Fibroblast of lung (primary cell): ENCODE measurements at places on chromosomes 7 and 10. TPM values are rescaled to one million over a fixed set of nuclear protein-coding genes. Genes with fewer than 3 reads are reported as not detected.
A peak's percentile ranks its signal among the peaks of the same experiment; 100 is the strongest.

Gene SLC26A5
- total RNA-seq, result not detected in 2 replicates

Gene OR13A1
- not detected in 2 replicates for total RNA-seq

Gene CRHR2
- total RNA-seq, result not detected in 2 replicates

Gene CFAP46
- 0.26 and 0.66 TPM in 2 replicates for total RNA-seq

Gene MCM10
- total RNA-seq, result 0.51 and 0.83 TPM in 2 replicates

Gene GET4
- 21.6 and 23.1 TPM in 2 replicates for total RNA-seq

Gene CDHR1
- not detected in 2 replicates for total RNA-seq

Gene SPDYE8
- not detected in 2 replicates for total RNA-seq

Gene LRRC17
- total RNA-seq, result 12.6 and 30.8 TPM in 2 replicates

Gene AEBP1
- 116 and 133 TPM in 2 replicates for total RNA-seq

- no peaks in the 10 kb centered on the region for H3K4me1 ChIP-seq
- no peak overlapping the region for H3K27ac ChIP-seq
- no peak overlapping the region for H3K4me3 ChIP-seq
- H3K27me3 ChIP-seq, result no peaks in the 10 kb centered on the region
- DNase-seq, result no peak
These were observed 170.7 kb downstream of the GATA3 start for GRCh38 chr10:8225187-8225586.

- DNase-seq, result peak; percentile 80
- no peaks in the 10 kb centered on the region for H3K27me3 ChIP-seq
- no peak overlapping the region for H3K27ac ChIP-seq
- no peaks in the 10 kb centered on the region for H3K36me3 ChIP-seq
- H3K4me3 ChIP-seq, result no peak overlapping the region
These were observed 9.6 kb upstream of the KIF5B start for GRCh38 chr10:32065856-32066255.

GRCh38 chr10:4494551-4494950 is 331.5 kb upstream of the AKR1E2 start:
- no peaks in the 10 kb centered on the region for H3K27me3 ChIP-seq
- H3K27ac ChIP-seq, result no peak overlapping the region
- DNase-seq, result no peak
- no peaks in the 10 kb centered on the region for H3K36me3 ChIP-seq
- peaks cover 10% of the 10 kb centered on the region for H3K4me1 ChIP-seq
- H3K4me3 ChIP-seq, result no peak overlapping the region

DNA sequence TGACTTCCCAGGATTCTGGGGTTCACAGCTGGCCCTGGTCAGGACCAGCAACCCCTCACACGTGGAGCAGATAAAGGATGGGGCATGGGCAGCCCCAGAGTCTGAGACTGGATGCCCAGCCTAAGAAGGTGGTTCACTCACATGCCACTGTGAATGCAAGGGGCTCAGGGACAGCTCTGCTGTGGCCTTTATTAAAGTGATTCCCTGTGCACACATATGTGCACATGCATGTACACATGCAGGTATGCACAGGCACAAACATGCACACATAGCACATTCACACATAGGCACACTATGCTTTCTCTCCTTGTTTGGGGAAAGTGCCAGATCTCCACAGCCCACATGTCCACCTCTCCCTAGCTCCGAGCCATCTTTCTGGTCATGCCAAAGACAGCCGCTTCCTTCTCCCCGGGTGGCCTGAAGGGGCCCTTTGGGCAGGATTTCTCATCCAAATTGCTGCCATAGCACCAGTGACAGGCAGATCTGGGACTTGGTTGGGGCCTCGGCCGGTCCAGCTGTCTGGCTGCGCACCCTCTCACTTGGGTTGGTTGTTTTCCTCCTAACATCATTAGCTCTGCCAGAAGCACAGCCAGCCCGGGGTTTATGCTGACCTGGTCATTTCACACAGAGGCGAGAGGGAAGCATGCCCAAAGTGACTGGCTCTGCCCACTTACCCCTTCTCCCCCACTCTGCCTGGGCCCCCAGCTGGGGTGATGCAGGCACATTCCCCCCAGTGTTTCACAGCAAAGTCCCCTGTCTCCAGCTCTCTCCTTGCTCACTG is 1.4 kb downstream of the GCK start:
- DNase-seq, result no peak
- no peak overlapping the region for H3K27ac ChIP-seq
- H3K4me3 ChIP-seq, result no peak overlapping the region
- H3K36me3 ChIP-seq, result no peaks in the 10 kb centered on the region
- H3K27me3 ChIP-seq, result peaks cover 8% of the 10 kb centered on the region

- H3K4me1 ChIP-seq, result no peaks in the 10 kb centered on the region
- no peaks in the 10 kb centered on the region for H3K27me3 ChIP-seq
- no peak overlapping the region for H3K4me3 ChIP-seq
- H3K36me3 ChIP-seq, result no peaks in the 10 kb centered on the region
- DNase-seq, result no peak
- H3K27ac ChIP-seq, result no peak overlapping the region
These were observed 204.9 kb upstream of the RNF32 start for GRCh38 chr7:156435486-156436231.

GRCh38 chr7:158772916-158773315 is 56.4 kb downstream of the ESYT2 start:
- no peak for DNase-seq
- H3K27ac ChIP-seq, result no peak overlapping the region
- H3K36me3 ChIP-seq, result peaks cover 2% of the 10 kb centered on the region
- no peaks in the 10 kb centered on the region for H3K27me3 ChIP-seq
- H3K4me1 ChIP-seq, result no peaks in the 10 kb centered on the region
- no peak overlapping the region for H3K4me3 ChIP-seq

- no peak overlapping the region for H3K27ac ChIP-seq
- no peak overlapping the region for H3K4me3 ChIP-seq
- no peaks in the 10 kb centered on the region for H3K36me3 ChIP-seq
- DNase-seq, result no peak
These were observed 29.6 kb downstream of the CHAT start for GRCh38 chr10:49643241-49644034.

DNA sequence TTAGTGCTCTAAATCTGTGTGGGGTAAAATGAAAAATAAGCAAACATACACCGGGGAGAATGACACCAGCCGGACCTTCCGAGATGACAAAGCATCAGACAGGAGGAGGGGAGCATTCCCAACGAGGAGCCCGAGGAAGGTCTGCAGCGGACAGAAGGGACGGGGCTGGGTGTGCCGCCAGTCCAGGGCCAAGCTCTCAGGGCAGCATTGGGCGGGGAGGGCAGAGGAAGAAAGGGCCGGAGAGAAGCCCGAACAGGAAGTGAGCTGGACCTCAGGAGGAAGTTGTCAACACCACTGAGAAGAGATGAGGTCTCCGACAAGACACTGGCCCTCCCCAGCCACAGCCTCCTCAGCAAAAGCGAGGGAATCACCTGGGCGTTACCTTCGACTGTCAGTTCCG is 182.6 kb upstream of the RNF32 start:
- H3K27ac ChIP-seq, result no peak overlapping the region
- no peaks in the 10 kb centered on the region for H3K4me1 ChIP-seq
- no peak overlapping the region for H3K4me3 ChIP-seq
- no peak for DNase-seq
- no peaks in the 10 kb centered on the region for H3K36me3 ChIP-seq

- no peaks in the 10 kb centered on the region for H3K4me1 ChIP-seq
- H3K27ac ChIP-seq, result no peak overlapping the region
- no peak overlapping the region for H3K4me3 ChIP-seq
- no peak for DNase-seq
These were observed 774.4 kb upstream of the POM121L12 start for GRCh38 chr7:52261057-52261456.

DNA sequence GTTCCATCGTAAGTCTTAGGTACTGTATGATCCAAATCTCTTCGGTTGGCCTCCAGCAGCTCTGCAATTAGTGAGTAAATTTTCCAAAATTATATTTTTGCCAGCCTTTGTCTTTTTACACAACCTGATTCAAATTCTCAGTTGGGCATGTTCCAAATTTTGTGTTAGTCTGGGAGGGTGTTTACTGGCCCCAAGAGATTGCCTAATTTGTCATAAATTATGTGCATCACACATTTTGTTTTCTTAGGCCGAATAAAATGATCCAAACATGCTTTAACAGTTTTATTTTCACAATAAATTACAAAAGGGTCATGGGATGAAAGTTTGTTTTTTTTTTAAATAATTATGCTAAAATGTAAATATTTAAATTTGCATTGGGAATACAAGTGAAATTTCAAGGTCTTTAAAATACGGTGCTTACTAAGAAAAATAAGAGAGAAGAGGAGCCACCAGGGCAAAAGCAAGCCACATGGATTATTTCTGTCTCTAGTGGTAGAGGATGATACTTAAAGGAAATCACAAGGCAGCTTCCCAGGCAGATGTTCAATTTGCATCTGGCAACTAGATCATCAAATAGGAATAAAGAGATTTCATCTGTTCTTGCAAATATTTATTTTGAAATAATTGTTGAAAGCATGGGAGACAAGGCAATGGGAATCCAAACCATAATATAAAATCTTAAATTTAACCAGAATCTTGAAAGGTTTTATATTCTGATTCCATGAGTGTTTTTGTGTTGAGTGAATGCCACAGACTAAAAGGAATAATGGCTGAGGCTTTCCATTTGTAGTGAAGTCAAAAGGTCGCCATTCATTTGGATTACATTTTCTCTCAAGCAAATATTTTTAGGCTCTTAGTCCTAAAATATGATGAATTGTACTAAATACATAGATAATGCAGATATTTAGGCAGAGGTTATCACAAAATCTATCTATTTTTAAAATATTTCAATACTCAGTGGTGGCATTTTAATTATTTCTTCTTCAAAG is 111.1 kb downstream of the MDFIC start:
- H3K4me3 ChIP-seq, result no peak overlapping the region
- no peak overlapping the region for H3K27ac ChIP-seq

- DNase-seq, result no peak
- no peaks in the 10 kb centered on the region for H3K27me3 ChIP-seq
- H3K4me3 ChIP-seq, result no peak overlapping the region
- H3K36me3 ChIP-seq, result no peaks in the 10 kb centered on the region
- no peak overlapping the region for H3K27ac ChIP-seq
- no peaks in the 10 kb centered on the region for H3K4me1 ChIP-seq
These were observed 37.8 kb upstream of the FZD9 start for GRCh38 chr7:73395538-73396503.

- DNase-seq, result peak; percentile 50
- H3K27me3 ChIP-seq, result no peaks in the 10 kb centered on the region
- H3K4me1 ChIP-seq, result peaks cover 26% of the 10 kb centered on the region
- H3K36me3 ChIP-seq, result peaks cover 5% of the 10 kb centered on the region
- H3K27ac ChIP-seq, result peak overlapping the region; percentile 2
These were observed 14.0 kb downstream of the ITGB1 start for GRCh38 chr10:32943854-32944661.

DNA sequence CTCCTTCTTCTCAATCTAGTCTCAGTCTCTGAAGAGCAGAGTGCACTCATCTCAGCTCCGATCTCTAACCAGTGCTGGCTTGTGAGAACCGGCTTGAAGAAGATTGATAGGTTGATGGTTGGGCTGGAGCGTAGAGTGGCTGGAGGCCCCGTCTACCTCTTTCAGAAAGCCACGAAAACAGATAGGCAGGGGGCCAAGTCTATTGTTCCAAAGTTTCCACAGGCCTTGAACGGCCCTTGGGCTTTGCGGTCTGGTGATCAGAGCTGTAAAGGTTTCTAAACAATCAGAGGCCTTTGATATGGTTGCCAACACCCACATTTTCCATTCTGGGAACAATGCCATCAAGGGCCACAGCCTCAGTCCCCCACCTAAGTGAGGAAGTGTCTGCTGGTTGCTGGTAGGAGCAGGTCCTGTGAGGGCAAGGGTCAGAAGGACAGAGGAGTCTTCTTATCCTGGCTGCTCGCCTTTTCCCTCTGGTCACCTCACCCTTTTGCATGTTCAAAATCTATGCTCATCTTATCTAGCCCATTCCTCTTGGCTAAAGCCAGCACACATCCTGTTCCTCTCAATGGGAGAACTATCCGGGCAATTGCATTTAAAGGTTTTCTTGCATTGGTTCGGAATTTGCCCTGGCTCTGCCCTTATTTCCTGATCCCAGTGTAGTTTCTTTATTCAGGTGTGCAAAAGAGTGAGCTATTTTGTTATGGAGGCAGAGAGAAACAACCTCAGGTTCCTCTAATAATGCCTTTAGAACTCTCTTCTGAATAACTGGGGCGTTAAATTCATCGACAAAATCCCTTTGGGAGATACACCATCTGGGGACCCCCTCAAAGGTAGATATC is 70.3 kb upstream of the KMT2E start:
- no peaks in the 10 kb centered on the region for H3K36me3 ChIP-seq
- H3K27me3 ChIP-seq, result no peaks in the 10 kb centered on the region
- H3K4me3 ChIP-seq, result no peak overlapping the region
- H3K4me1 ChIP-seq, result peaks cover 4% of the 10 kb centered on the region
- H3K27ac ChIP-seq, result peak overlapping the region; percentile 89
- DNase-seq, result no peak
